ENCODE measurements at places on chromosomes 1 and 21.

DNA sequence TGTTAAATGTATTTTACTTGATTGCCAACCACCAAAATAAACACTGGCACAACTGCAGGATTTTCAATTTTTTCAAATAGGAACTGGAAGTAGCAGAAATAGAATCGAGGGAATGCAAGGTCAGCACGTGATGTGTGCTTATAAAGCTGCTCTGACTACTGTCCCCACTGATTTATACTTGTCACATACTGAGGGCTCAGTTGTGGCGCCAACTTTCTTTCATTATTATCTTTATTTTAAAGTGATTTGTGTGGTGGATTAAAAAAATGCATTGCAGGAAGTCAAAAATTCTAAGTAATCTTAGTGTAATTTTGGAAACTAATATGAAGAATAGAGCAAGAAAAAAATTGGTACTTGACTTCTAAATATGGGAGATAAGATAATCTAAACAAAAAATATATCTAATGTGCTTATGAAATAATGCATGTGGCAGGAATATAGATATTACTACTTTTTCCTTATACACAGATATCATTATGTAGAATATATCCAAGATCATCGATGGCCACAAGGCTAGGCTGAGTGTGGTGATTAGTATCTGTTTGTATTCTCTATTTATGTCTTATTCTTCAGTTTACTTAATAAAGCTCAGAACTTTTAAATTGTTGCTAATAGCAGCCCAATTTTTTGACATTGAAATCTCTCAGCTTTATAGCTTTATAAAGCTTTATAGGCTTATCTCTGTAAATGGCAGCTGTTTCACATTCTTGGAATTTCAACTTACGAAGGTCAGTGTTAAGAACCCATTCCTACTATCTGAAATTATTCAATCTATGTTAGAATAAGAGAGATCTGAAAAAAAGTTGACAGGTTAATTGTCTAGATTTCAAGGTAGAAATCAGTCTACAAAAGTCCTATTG is 404.5 kb upstream of the ADAMTS5 start:
- DNase-seq = no peak

- no peak for DNase-seq
These were observed 111.5 kb downstream of the SDCCAG8 start for GRCh38 chr1:243367314-243367713.

GRCh38 chr1:246051909-246052518 is 455.1 kb downstream of the SMYD3 start:
- no peak for DNase-seq

DNA sequence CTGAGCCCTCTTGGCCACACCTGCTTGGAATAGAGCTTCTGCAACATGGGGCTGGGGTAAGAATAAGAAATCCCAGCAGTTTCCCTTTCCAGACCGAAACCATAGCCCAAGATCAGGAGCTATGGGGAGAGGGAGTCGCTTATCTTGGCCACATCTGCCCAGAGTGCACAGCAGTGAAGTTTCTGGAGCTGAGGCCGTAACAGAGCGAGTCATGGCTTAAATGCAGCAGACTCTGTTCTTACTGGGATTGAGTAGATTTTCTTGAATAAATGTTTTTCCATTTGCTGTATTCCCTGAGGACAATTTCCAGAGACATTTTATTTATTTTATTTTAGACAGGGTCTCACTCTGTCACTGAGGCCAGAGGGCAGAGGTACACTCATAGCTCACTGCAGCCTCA is 33.5 kb downstream of the CFAP57 start:
- no peak for DNase-seq

DNA sequence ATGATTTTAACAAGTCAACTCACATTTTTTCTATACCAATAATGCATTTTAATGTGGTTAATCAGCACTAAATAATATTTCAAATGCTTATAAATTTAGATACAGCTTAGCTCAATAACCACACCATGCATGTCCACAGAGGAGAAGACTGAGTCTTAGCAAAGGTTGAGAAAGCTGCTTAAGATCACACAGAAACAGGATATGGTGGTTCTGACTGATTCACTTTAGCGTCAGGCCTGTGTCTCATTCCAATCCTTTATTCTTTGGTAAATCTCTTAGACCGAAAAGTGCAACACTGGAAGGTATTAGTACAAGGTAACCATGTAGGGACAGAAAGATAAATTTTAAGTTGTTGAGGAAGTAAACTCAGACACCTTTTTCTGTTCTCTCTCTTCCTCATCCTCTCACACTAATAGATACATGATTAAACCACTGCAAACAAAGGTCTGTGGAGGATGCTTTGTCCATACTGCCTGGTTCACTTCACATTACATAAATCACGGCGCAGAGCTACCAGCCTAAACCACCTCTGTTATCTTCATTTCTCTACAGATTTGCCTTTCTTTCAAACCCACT is 139.0 kb downstream of the DPYD start:
- DNase-seq = no peak

All from stimulated activated CD8-positive, alpha-beta memory T cell treated with anti-CD3 and anti-CD28 coated beads, Interleukin-12 subunit alpha, Interleukin-12 subunit beta, amount 100 ng/mL, for 4 hours (primary cell).